Activated CD4-positive, alpha-beta T cell treated with anti-CD3 and anti-CD28 coated beads, Interleukin-2, amount 50 U/mL, for 1 hour (primary cell): ENCODE measurements at places on chromosomes 16 and 17.

- DNase-seq = no peak
These were observed 833 bp downstream of the WSCD1 start for GRCh38 chr17:6070913-6071511.

- peak; percentile 3 for DNase-seq
These were observed 329 bp downstream of the NLK start for GRCh38 chr17:28042721-28043291.

DNA sequence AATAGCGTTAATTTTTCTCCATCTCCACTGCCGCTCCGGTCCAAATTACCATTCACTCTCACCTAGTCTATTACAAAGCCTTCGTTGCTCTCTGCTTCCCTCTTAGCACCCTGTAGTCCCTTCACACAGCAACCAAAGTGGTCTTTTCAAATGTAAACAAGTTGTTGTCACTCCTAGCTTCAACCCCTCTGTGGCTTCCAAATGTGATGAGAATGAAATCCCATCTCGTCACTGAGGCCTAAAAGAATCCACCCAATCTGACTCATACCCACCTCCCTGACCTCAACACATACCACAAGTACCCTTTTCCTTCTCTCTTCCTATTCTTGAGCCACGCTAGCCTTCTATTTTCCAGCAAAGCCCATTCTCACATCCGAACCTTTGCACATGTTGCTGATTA, 2.2 kb upstream of the PELP1 start:
- DNase-seq = no peak

DNA sequence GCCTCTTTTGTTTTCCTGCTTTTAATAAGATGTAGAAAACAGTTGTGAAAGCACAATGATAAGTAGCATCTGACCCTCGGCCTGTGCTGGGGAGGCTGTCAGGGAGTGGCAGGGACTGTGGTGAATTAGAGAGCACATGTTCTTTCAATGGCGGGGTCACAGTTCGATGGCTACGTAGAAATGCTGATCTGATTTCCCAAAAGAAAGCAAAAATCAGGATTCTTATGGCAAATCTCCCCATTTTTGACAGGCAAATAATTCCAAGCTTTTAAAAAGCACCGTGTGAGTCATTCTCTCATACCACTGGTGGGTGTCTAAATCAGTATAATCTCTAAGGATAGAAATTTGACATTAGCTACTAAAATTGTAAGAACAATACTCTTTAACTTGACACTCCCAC, 4.2 kb upstream of the MAPK7 start:
- DNase-seq = no peak

- no peak for DNase-seq
These were observed 77.1 kb downstream of the PRKCA start for GRCh38 chr17:66379544-66379943.

DNA sequence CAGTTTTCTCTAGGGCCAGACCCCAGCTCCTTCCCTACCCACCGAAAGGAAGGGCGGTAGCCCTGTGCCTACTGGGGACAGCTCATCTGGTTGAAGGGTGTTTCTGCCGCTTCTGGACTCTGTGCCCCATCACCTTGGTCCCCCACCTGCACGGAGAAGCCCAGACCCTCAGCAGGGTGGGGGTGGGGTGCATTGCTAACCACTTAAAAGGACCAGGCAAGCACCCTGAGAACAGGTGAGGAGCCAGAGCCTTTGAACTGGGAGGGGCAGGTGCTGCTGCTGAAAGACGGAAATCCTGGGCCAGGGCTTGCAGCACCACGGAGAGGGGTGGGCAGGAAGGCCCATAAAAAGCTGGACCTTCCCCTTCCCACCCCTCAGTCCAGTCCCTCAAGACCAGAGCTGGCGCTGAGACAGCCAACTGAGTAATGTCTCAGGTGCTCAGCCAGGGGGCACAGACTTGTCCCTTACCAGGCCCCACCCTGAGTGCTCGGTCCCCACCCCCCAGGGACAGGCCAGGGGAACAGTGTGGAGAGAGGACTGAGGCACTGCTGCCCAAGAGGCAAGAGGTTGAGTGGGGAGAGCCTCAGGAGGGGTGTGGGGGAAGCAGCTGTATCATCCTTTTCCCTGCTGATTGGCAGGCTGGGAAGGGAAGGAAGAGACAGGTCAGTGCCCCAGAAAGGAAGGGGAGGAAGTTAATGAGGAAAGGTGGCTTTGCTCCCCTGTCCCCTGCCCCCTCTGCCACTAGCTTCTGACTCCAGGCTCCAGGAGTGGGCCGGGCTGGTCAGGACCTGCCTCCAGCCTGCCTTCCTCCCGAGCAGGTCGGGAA, 10.9 kb upstream of the SP2 start:
- no peak for DNase-seq

DNA sequence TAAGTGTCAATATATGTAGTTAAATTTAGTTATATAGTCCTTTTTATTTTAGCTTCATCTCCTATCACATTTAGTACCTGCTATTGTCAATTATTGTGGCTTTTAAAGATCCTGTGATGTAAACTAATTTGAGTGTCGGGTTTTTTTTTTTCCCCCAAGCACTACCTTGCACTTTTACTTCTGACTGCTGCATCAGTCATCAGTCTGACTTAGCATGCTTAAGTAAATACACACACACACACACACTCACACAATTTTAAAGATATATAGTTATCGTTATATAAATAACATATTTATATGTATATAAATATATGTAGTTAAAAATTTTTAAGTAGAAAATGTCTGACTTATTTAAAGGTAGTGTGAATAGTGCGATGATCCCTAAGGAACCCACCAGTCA, 127.2 kb downstream of the BCAS3 start:
- DNase-seq = no peak

DNA sequence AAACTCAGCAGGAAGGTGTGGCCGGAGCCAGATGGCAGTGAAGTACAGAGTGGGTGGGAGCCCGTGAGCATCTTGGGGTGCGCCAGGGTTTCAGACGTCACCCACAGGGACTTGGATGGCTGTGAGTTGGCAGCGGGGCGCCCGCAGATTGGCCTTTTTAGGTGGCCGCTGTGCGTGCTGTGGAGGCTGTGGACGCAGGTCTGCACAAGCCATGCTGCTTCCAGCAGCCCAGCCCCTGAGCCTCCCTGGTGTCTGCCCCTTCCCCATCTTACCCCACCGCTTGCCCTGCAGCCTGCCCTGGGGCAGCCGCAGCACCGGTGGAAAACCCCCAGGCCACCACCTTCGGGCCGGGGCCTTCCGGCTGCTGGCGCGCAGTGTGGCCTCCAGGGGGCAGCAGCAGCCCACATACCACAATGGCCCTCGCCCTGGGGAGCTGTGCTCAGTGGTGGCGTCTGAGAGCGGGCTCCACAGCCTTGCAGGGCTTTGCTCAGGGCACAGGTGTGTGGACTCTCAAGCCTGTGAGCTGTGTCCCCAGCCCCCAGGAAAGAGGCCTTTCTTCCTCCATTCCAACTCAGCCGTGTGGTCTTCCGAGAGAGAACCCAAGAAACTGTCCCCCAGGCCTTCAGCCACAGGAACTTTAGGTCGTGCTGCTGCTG, 11.8 kb downstream of the ENDOV start:
- peak; percentile 89 for DNase-seq

DNA sequence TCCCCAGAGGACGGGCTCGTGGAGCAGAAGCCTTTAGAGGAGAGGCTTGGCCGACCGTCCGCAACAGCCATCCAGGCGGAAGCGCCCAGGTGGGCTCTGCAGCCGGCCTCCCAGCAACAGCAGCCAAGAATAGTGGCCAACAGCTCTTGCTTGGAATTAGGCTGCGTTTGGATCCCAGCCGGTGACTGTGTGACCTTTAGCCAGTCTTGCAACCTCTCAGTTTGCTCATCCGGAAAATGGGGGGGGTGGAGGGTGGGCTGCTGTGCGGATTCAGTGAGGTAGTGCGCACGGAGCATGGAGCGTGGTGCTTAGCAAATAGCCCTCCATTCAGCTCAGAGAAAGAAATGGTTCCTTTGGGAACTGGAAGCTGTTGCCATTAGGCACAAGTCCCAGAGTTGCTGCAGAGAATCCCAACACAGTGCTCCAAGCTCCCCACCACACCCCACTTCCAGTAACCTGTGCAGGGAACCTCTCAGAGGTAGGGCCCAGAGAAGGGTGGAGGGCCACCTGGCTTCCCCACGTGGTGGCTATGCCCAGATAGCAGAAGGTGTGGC, 46.7 kb downstream of the RTN4RL1 start:
- no peak for DNase-seq

DNA sequence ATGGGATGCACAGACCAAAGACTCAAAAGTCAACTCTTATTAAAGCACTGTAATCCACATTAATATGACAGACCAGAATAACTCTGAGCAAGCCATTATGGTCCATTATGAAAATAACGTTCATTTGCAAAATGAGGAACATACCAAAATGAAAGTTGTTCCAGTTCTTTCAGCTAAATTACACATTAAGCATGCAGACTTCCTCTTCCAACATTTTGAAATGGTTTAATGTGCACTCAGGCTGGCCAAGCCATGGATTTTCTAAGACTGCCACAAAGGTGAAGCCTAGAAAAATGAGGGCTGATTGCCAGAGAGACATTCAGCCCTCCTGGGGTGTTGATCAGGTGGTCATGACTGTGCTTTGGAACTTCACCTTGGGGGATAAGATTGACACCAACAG, 56.7 kb upstream of the NOG start:
- no peak for DNase-seq

DNA sequence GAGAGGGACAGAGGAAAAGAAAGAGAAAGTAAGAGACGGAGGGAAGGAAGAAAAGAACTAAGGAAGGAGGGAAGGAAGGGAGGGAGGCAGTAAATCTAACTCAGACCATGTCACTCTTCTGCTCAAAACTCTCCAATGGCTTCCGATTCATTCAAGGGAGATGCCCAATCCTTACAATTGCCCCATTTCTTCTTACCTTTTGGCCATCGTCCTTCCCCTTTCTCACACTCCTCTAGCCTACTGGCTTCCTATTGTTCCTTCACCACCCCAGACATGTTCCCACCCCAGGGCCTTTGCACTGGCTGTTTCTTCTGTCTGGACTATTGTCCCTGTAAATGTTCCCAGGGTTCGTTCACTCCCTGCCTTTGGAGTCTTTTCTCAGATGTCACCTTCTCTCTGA, 72.3 kb downstream of the TOX3 start:
- DNase-seq = no peak

GRCh38 chr16:52553322-52553721, 6.4 kb upstream of the TOX3 start:
- no peak for DNase-seq

DNA sequence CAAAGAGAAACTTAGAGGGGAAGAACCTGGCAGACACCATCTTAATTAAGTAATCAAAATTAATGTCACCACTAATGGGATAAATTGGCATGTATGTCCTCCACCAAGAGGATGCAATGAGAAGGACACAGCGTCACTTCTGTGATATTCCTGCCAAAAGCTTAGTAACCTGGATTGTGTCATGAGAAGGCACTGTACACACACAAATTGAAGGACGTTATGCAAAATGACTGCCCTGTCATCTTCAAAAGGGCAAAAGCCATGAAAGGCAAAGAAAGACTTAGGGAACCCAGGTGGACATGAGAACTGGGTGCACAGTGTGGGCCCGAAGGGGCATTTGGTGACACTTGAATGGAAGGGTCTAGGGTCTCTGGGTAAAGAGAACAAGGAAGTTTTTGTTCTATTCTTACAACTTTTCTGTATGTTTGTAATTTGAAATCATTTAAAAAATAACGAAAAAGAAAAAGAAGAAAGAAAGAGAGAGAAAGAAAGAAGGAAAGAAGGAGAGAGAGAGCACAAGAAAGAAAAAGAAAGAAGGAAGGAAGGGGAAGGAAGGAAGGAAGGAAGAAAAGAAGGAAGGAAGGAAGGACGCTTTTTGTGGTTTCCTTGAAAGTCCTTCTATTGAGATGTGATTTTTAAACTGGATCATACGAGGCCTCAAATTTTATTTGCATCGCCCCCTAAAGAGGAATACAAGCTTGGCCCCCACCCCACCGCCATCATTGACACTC, 4.0 kb upstream of the APOH start:
- DNase-seq = no peak

DNA sequence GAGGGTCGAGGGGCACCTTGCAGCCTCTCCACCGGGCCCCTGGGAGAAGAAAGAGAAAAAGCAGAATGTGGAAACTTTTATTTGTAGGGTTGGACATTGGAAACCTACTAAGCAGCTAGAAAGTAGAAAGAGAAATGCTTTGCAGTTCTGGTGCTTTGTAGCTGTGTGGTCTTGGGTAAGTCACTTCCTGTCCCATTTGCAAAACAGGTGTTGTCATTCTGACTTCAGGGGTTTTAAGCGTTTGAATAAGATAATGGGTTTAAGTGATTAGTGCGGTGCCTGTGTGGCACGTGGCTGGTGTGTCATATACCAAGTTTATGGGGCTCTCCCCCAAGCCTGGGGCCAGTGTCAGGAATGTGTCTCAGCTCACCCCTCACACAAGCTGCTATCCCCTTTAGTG, 1.6 kb downstream of the CA4 start:
- no peak for DNase-seq

GRCh38 chr17:38512473-38513058, 84.3 kb downstream of the ARHGAP23 start:
- no peak for DNase-seq

DNA sequence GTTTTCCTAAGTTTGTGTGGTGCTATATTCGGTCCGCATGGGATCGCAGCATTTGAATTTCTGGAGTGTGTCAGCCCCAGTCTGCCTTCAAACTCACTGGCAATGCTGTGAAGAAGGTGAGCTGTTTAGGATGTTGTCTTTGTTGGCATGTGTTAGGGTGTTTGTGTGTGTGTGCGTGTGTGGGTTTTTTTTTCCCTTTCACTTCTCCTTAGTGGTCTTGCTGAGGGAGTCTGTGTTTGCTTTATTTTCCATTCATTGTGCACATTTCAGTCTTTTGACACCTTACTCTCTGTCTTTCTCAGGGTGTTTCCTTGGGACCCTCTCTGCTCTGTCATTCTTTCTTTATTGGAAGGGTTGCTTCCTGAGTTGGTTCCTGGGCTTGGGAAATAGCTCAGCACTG, 27.7 kb upstream of the RBFOX1 start:
- DNase-seq = no peak

DNA sequence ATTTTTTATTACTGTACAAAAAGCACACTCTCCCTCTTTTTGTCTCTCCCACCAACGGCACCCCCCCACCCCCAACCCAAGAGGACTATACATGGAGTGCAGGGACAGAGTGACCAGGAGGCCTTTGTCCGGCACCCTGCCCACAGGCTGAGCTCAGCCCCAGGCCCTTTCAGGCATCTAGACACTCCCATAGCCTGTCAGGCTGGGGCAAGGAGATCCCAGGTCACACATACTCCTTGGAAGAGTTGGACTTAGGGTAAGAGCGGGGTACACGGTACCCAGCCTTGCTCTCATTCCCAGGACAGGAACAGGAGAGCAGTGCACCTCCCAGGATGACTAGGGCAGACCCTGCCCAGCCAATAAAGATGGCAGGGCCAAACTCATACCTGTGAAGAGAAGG, 2.1 kb downstream of the CLDN7 start:
- DNase-seq = no peak

- DNase-seq = no peak
These were observed 9.2 kb downstream of the TAF1C start for GRCh38 chr16:84177741-84178073.

- no peak for DNase-seq
These were observed 14.4 kb upstream of the FAAP100 start for GRCh38 chr17:81566461-81567126.
